ENCODE measurements at places on chromosomes 5 and 9.
A peak's percentile ranks its signal among the peaks of the same experiment; 100 is the strongest.

DNA sequence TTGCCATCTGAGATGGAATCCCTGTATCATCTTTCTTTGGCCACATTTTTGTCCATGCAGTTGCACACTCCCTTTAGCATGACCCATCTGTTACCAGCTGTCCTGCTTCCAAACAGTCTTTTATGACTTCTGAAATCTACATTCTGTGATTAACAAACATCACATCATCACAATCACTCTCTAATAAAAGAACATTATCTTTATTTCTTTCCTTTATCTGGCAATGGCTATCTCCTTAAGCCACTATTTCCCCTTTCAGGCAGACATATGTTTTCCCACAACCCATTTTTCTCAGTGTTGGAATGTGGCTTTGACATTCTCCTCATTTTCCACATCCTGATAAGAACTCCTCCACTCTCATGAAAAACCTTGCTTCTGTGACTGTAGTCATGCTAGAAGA, 141.0 kb downstream of the ST8SIA4 start:
- no peak for DNase-seq

DNA sequence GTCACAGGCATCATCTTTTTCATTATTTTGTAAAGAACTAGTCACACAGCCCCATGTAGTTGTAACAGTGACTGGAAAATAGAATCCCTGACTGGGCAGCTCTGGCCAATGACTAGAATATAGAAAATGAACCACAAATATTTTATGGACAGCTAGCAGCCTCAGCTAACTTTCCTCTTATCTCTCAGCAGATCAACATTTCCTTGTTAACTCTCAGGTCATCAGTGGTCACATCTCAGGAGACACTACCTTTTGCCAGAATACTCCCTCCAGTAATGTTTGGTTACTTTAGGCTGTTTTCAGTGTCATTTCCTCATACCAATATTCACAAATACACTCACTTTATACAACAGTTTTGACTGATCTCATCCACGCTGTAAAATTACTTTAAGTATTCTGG, 43.9 kb downstream of the FAM169A start:
- no peak for DNase-seq

GRCh38 chr9:15248621-15249020, 58.4 kb downstream of the TTC39B start:
- no peak for DNase-seq

GRCh38 chr5:116374434-116374852, 200.2 kb downstream of the SEMA6A start:
- DNase-seq = no peak

DNA sequence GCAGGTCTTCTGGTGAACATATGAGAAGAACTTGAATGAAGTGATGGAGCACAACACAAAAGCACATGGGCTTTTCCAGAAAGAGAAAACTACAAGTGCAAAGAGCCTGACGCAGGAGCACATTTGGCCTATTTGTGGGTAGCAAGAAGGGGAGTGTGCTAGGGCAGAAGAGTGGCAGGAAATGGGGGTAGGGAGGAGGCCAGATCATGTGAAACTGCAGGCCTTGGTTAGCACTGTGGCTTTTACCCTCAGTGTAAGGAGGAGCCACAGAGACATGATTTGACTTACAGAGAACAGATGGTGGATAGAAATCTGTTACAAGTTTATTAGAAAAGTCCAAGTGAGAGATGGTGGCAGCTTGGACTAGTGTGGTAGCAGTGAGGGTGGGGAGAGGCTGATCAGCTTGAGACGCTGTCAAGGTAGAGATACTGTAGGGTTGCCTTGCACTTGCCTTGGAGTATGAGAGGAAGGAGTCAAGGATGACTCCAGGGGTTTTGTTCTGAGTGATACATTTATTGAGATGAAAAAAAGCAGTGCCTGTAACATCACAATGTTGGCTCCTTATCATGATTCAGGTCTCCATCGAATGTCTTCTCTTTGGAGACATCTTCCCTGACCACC, 126.7 kb downstream of the PPP2R2B start:
- peak; percentile 73 for DNase-seq

DNA sequence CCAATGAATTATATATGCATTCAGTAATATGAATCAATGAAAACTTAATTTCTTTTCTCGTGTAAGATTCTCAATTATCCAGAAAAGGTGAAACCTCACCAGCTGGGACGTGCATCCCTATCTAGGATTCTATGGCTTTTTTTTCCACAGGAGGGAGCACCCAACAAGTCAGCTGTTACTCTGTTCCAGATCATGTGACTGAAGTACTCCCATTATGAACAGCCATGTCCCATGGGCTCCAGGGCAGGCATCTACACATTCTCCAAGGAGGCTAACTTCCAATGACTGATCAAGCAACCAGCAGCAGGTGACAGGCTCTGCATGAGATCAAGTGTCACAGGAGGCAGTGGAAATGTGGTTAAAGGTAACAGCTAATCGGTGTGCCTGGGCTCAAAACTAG, 118.8 kb downstream of the ELAVL2 start:
- no peak for DNase-seq

DNA sequence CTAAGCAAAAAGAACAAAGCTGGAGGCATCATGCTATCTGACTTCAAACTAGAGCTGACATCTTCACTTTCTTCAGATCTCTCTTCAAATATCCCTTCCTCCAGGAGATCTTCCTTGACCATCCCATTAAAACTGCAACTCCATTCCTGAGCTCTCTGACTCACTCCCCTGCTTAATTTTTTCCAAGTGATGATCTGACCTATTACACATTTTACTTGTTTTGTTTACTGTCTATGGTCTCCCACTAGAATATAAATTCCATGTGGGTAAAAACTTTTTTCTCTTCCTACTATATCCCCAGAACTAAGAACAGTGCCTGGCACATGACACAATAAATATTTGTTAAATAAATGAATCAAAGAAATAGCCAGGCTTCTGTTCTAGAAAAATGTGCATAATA, 87.5 kb downstream of the SLIT3 start:
- DNase-seq = no peak

GRCh38 chr5:96896806-96897205, 20.5 kb downstream of the ERAP2 start:
- no peak for DNase-seq

- no peak for DNase-seq
These were observed 12.6 kb downstream of the ISL1 start for GRCh38 chr5:51395666-51396356.

DNA sequence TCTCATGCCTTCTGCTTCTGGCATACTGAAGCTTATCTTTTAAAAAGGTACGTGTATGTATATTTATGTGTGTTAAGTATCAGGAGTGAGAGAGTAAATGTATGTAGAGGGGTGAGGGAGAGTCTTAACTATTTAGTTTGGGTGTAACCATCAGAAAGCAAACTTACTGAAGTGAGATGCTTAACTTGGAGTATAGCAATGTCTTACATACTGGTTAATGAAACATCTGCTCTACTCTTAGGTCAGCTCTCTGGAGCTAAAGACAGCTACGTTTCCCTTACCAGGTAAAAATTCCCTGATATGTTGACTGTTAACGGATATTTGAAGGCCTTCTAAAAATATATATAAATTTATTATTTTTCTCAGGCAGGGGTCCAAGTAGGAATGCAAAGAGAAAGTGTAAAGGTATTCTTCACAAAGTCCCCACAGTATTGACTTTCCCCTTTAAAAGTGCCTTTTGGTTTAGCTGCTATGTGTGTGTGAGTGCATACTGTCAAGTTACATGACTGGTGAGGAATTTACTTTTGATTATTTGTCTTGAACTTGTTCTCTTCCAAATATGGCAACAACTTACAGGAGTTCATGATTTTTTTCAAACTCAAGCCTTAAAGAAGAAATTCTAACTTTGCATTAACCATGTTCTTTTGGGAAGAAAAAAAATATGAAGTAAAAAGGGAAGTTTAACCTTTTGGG, 12.3 kb upstream of the C5orf24 start:
- DNase-seq = no peak

- DNase-seq = no peak
These were observed 24.4 kb upstream of the GAS1 start for GRCh38 chr9:86971742-86972141.

GRCh38 chr9:134187110-134187531, 22.8 kb upstream of the RNU6ATAC start:
- no peak for DNase-seq

GRCh38 chr5:126718236-126718868, 58.6 kb upstream of the LMNB1 start:
- no peak for DNase-seq

DNA sequence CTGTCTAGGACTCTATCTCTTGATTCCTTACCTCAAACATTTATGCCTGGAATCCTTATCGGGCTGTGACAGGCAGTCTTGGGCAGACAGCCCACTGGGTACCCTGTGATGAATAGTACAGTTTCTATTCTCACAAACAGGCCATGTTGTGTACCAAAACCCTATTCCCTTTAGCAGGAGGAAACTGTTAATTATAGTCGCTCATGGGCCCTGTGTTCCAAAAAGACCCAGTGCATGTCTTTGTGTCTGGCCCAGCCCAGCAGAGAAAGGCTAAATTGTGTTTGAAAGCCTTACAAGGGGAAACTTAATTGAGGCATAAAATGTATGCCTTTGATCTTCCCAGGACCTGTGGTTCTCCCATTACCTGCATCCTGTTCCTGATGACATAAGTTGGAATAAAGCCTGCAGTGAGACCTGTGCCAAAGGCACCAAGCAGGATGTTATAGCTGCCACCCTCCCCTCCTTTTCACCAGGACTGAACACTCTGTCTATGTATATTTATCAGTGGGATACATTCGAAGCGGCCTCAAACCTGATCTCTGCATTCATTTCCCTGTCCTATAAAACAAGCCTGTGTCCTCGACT, 43.3 kb downstream of the TLR4 start:
- DNase-seq = no peak

DNA sequence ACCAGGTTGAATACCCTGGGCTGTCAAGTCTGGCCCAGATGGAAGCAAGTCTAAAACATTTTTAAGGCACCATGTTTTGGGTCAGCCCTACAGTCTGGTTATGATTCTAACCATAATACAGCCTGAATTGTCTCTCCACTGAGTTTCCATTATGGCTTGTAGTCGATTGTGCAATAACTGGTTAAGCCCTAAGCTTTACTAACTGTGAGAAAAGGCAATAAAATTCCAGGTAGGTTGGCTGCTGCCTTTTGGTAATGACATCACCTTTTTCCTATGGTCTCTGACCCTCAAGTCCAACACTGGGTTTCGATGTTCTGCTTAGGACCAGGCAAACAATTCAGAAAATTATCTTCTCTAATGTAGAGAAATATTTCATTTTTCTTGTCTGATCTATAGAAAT, 243.3 kb downstream of the ACTL7B start:
- DNase-seq = no peak

DNA sequence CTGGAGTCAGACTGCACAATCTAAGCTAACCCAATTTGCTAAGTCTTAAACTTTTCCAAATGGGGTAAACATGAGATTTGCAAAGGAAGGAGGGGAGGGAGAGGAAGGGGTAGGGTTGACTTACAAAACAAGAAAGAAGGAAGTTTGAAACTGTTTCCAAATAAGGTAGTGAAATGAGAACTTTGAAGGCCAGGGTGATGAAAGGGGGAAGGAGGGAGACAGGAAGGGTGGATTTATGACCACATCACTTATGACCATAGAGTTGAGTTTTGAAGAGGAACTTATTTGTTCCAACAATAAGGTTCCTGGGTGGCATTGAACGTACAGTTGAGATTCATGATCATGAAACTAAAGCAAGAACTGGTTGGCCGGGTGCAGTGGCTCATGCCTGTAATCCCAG, 72.5 kb upstream of the DAPK1 start:
- no peak for DNase-seq

DNA sequence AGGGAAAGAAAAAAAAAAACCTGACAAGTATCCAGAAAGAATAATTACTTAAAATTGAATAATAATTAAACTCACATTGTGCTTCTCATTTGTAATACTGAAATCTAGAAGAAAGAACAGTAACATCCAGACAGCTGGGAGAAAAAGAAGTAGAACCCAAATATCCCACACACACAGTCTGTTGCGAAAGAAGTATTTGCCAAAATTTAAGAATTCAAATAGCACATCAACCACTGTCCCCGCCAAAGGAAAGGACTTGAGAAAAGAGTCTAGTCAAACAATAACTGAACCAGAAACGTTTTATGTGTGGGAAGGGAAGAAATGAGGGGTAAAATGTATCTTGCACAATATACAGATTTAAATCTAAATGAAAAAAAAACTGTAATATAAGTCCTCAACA, 202.8 kb downstream of the MLLT3 start:
- DNase-seq = no peak

- DNase-seq = no peak
These were observed 33.3 kb downstream of the EXOC3 start for GRCh38 chr5:476102-476813.

DNA sequence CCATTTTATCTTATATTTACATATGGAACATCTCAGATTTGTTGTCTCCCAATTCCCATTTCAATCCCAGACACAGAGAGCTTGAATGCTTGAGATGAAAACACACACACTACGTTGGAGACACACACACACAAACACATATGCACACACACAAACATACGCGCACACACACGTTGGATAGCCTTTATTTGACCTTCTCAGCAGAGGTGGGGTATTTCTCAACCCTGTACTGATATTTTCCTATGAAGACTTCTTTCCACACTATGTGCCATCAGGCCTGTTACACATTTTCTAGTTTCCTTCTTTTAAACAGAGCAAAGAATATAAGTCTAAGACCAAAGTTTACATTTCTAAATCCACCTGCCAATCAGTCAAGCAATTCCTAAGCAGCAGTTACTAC, 291.0 kb downstream of the TAF11L14 start:
- DNase-seq = no peak

GRCh38 chr5:147805030-147805454, 22.5 kb upstream of the JAKMIP2 start:
- DNase-seq = no peak

DNA sequence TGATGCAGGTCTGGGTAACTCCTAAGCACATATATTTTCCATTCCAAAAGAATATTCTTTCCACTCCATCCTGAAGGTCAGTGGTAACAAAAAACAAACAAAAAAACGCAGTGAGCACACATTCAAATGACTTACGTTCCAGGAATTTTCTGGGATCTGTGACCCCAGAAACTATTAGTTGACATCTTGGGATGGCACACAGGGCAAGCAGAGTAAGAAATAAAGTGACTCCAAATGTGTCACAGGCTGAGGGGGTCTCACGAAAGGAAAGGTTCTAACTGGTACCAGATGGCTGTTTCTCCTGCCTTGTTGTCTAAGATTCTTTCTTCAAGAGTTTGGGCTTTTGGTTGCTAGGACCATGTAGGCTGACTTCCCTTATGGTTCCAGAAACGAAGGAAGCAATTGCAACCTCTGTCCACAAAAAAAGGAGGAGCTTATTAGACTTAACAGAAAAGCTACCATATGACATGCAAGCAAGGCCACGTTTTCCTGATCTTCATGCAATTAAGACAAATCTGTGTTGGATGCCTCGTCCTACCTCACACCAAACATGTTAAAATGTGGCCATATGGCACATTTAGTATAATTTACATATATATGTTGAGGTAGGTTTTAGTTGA, 32.7 kb downstream of the PTGS1 start:
- DNase-seq = no peak

DNA sequence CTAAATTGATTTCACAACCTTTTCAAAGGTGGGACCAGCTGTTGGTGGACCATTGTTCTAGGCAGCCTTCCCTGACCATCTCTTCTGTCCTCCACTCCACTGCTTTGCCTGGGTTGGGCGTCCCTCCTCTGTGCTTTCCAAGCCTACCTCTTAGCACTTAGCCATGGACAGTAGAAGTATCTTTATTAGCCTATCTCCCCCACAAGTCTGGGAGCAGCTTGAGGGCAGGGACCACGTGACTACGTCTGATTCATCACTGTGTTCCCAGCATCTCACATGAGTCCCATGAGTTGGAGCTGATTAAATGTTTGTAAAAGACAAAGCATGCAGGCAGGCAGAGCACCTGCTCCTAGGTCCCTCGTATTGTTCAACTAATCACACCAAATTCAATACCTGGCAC, 20.9 kb downstream of the MORN5 start:
- no peak for DNase-seq

GRCh38 chr5:147573211-147573610, 63.3 kb upstream of the DPYSL3 start:
- no peak for DNase-seq

Measured in activated CD8-positive, alpha-beta memory T cell treated with anti-CD3 and anti-CD28 coated beads for 24 hours (primary cell).